ENCODE measurements at places on chromosomes 7 and 10.

DNA sequence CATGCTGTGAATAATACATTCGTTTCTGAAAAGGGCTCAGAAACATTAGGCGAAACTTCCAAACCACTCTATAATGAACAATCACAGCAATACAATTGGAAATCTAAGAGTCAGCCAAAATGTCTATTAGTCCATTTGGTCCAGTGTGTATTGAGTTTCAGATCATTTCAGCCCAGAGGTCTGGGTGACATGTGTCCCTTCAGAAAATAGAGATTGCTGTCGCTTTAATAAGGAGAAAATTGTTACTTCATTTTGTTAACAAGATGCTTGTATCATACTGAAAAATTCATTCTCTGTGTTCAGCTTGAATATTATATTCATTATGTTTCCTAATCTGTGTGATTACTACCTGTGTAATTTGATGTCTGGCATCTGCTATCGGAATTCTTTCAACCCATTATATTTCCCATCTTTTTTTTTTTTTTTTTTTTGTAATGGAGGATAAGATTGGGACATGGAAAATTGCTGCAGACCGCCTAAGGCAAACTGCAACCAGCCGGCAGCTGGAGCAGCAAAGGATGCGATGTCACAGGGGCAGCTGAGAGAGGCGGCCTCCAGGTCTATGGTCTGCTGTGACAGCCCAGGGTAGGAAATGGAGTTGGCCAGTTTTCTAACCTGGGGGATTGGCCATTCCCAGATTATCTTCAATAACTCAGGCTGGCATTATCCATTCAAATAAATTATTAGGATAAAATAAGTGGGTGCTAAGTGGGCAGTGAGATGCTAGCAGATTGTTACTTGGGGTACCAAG, 170.9 kb upstream of the NPVF start:
- DNase-seq = no peak

DNA sequence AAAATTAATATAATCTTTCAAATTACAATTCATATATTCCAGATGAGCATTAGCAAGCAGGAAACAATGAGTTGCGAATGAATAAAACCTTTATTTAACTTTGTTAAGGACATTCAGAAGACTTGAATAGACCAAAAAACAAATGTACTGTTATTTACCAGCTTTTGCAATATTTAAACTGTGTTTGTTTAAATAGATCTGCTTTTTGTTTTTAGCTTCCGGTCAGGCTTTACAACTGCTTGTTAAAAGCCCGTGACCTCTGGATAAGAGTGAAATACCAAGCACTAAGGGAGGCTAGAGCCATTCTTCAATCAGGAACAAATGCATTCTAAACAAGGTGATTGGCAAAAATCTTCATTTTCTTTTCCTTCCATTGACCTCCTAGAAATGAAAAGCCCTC, 184.9 kb upstream of the GNAI1 start:
- DNase-seq = no peak

- no peak for DNase-seq
These were observed 176.1 kb downstream of the COBL start for GRCh38 chr7:51140199-51141164.

- DNase-seq = no peak
These were observed 663.1 kb upstream of the GHITM start for GRCh38 chr10:83476211-83476610.

- DNase-seq = no peak
These were observed 180.9 kb downstream of the PLXNA4 start for GRCh38 chr7:132395361-132395760.

GRCh38 chr10:88927416-88927690, 25.2 kb downstream of the ACTA2 start:
- no peak for DNase-seq

DNA sequence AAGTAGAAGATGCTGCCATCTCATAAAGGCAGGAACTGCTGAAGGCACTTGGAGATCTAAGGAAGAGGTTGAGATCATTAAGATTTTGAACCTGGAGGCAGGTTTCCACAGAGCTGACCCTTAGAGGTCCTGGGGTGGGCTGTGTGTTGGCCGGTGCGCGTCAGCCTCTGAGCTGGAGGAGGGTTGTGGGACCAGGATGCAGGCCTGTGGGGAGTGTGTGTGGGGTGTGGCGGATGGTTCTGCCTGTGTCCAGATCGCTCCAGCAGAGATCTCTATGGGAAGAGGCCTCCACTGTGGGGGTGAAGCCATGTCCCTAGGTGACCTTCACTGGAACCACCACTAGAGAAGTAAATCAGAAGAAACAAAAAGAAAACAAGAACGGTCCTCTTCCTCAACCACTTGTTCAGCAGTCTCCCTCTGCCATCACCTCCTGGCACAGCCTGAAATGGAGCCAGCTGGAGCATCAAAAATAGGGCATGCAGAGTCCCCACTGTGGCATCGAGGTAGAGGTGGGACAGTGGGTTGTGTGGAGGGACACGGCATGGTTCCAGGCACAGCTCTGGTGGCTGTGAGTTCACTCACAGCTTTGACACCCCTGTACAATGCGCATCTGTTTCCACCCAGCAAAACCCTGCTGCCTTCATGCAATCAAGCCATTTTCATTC, 453.8 kb downstream of the TCERG1L start:
- no peak for DNase-seq

DNA sequence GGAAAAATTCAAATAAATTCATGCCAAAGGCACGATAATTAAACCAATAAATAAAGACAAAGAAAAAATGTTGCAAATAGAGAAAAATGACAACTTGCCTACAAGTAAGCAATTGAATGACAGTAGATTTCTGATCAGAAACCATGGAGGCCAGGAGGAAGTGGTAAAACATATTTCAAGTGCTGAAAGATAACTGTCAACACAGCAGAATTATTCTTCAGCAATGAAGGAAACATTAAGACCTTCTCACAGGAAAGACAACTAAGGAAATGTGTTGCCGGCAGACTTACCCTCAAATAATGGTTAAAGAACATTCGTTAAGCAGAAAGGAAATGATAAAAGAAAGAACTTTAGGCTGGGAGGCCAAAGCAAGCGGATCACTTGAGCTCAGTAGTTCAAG, 30.4 kb downstream of the RUNDC3B start:
- DNase-seq = no peak

DNA sequence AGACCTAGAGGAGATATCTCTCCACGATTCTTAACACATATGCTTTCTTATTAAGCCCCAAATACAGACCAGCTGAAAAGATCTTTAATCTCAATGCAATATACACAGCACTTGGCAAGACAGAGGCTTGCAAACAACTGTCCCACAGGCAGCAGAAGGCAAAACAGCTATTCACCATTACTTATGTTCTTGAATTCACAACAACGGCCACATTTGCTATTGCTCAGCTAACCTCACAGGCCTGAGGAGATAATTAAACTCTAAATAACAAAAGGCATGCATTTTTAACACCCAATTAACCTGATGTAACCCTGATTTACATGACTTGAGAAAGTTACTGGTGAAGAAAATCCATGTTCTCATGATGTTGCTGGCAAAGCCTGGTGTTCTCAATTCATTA, 216.4 kb downstream of the CRPPA start:
- no peak for DNase-seq

GRCh38 chr10:48623607-48624132, 18.8 kb upstream of the ARHGAP22 start:
- DNase-seq = peak; percentile 96

DNA sequence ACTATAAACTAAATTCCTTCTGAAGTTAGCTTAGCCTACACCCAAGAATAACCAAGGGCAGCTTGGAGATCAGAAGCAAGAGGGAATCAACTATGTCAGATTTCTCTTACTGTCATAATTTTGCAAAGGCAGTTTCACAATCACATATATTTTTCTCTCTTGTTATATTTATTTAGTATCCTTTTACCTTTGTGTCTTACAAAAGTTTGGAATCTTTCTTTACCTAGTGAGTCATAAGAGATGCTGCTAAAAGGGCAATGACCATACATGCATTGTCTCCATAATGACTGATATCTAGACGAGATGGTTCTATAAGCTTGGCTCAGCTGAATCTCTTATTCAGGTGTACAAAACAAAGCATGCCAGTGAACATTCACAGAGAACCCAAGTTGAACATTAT, 61.1 kb downstream of the PPP1R17 start:
- no peak for DNase-seq

DNA sequence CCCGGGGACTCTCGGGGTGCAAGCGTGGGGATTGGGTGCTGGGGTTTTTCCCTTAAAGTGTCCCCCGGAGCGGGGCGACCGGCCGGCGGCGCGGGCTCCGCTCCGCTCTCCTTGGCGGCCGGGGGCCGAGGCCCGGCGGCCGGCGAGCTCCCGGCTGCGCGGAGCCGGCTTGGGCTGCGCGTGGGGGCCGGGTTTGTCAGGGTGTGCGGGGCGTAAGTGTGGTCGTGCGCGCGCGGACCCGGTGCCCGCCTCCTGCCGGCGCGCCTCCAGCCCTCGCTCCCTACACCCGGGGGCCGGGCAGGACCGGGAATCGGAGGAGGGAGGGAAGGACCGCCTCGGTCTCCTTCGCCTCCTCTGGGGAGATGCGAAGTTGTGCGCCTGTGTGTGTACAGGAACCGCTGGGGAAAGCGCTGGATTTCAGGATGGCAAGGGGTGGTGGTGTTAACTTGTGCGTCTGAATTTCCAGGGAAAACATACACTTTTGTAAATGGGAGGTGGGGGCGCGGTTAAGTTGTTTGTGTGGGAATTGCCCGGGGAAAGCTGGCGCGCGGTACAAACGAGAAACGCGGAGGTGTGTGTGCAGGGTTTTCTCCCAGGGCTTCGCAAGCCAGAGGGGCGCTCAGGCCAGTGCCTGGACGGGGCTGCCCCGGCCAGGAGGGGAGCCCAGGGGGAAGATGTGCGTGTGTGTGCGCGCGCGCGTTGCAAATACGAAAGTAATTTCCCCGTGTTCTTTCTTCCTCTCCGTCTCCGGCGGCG, 737 bp downstream of the ZMIZ1 start:
- peak; percentile 61 for DNase-seq

DNA sequence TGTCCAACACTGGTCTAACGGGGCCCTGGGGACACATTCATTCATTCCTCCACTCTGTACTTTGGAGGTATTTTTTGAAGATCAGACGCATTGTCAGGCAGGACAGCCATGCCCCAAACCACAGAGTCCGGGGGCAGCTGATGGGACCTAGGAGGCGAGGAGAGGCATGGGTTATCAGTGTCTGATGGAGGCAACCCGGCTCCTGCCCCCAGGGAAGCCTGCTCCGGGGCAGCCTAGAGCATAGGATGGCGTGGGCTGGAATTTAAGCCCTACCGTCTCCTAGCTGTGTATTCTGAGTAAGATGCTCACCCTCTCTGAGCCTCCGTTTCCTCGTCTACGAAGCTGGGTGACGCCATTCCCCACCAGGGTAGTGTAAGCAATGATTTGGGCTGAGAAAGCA, 55.4 kb upstream of the ELN start:
- no peak for DNase-seq

- DNase-seq = no peak
These were observed 12.2 kb downstream of the LBX1 start for GRCh38 chr10:101217044-101217425.

DNA sequence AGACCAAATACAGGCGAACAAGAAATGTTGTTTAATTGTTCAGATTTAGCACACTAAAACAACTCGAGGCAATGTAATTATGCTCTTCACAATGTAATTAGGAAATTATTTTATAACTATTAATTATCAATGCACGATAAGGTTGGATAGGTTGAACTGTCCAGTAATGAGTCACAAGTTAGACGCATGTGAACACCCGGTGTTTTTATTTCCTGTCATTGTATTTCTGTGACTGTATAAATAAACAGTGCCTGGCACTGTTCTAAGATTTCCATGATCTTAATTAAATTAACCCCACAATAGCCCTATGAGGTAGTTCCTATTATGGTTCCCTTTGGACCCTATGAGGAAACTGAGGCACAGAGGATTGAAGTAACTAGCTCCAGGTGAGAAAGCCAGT, 26.2 kb downstream of the C10orf105 start:
- DNase-seq = no peak

- DNase-seq = no peak
These were observed 19.8 kb downstream of the KBTBD2 start for GRCh38 chr7:32871624-32872371.

DNA sequence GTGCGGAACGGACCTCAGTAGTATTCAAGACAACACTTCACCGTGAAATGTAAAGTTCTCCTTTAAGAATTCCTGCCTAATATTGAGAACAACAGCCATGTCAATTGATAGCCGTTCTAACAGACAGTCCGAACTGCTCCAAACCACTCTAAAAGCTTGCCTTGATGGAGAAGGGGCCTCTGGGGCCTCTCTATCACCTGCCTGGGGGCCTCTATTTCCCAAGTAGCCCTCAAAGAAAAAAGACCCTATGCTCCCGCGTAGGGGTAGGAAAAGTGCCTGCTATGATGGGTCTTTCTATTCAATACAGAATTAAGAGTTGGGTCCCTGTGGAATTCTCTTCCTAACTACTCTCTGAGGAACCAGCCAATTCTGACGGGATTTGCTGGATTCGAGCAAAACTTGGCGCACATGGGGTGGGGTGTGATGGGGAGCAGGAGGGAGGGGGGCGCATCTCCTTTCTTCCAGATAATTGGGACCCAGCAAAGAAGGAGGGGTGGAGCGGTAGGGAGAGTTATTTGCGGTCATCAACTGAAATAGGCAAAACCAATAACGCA, 8.3 kb upstream of the DLX6 start:
- DNase-seq = no peak

GRCh38 chr7:49631071-49631815, 142.2 kb upstream of the VWC2 start:
- DNase-seq = no peak

DNA sequence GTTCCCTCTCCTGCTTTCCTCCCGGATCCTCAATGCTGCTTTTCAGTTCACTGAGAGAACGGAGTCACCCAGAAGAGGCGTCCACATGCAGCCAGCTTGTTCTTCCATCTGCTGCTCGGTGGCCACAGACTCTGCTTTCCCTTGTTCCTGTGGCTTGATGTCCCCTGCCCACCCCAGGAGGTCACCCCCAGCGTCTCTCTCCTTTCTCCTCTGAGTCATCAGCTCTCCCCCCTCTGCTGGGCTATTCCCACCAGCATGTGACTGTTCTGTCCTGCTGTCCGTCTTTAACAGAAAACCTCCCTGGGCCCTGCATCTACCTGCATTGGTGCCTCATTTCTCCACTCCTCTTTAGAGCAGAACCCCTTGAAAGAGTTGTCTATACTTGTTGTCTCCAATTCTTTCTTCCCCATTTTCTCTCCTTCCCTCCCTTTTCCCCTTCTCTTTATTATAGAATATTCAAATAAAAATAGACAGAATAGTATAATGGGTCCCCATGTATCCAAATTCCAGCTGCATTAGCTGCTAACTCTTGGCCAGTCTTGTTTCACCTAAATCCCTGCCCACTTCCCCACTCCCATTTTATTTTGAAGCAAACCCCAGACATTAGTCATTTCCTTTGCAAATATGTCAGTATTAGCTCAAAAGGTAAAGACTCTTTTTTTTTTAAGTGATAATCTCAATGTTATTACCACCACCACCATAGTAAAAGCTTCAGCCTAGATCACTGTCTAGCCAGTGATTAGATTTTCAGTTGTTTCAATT, 4.1 kb downstream of the ZNF282 start:
- DNase-seq = no peak

DNA sequence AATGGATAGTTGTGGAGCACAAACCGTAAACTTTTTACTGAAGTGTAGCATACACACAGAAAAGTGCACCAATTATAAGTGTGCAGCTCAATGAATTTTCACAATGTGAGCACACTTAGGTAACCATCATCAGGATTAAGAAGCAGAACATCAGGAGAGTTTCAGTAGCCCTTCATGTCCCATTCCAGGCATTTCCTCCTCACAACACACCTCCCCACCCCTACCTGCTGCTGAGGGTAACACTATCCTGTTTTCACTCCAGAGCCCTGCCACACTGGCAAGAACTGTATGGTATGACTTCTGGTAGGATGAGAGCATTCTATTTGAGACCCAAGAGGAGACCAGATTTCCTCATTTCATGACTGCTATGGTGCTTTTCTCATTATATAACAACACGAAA, 166.5 kb downstream of the PPP1R3A start:
- no peak for DNase-seq

GRCh38 chr10:5500162-5500670, 846 bp upstream of the CALML5 start:
- no peak for DNase-seq
